ENCODE measurements at places on chromosomes 13 and 19.

GRCh38 chr19:53903055-53903680, 5.9 kb upstream of the CACNG7 start:
- DNase-seq, result no peak

DNA sequence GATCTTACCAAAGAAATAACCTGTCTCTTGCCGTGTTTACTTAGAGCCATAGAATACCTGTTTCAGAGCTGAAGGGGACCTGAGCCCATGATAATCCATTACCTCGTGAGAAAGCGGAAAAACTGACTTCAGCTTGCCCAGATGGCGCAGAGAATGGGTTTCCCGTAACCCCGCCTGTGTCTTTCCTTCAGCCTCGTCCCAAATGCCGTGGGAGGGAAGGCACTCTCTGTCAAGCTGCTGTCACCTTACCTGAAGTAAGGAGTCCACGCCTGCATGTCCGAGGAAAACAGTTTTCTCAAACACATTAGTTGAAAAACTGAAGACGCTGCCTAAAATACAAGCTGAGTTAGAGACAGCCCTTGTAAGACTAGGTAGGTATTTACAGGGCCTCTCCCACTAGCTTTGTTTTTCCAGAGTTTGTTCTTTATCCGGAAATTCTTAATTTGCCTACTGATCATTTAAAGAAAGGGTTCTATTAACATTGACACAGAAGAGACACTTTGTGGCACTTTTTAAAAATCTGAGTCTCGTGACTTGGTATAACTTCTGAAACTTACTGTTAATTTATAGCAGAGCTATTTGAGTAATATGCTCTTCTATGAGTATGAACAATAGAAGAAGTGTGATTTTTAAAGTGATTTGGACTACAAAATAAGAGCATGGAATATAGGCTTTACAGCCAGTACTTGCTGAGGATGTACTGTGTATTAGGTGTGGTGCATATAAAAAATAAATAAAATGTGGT, 1.3 kb upstream of the INTS6 start:
- DNase-seq, result no peak

DNA sequence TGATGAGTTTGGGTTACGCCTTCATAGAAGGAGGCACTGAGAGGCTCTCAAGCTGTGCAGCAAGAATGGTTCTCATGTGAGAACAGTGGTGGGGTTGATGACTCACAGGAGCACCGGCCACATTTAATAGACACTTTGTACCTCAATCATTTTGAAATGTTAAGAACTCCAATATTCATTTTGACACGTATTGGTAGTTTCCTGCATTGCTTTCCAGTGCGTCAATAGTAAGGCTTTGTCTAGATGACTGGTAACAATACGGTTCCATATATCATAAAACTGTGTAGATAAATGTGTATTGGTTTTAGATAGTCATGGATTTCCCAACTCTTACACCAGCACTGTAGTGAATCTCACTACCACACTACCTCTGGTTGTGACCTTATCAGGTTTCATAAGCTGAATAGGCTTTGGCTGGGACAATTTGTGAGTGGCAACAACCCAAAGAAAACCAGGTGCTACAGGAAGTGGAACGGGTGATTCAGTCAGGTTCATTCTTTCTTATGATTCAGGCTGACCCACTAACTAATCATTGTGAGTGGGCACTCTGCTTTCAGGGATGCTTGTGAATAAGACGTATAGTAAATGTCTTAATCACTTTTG, 362.6 kb downstream of the KLF5 start:
- no peak for DNase-seq

- no peak for DNase-seq
Measured at GRCh38 chr13:51848674-51849073, 3.7 kb upstream of the TMEM272 start.

DNA sequence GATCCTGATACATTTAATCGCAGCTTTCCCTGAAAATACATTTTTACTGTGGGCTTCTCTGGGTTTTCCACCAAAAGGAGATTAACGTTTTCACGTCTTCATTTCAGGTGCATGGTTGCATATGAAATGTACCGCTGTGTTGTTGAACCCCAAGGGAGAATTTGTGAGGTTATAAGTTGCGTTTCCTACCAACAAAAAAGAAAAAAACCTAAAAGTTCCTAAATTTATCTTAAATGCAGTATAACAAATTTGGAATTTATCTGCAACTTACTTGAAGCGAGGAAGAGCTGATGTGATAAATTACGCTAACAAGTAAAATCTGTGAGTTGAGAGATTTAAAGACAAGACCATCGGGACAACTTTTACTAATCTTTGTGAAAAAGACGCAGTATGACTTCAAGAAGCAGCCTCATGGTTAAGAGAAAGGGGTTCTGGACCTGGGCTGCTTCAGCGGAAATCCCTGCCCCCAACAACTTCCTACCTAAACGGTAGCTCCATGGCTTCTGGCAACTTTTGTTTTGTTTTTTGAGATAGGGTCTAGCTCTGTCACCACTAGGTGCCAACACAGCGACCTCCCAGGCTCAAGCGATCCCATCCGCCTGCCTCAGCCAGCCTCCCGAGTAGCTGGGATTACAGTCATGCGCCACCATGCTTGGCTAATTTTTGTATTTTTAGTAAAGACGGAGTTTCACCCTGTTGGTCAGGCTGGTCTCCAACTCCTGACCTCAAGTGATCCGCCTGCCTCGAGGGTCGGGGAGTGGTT, 958 bp upstream of the OBI1 start:
- DNase-seq, result no peak

DNA sequence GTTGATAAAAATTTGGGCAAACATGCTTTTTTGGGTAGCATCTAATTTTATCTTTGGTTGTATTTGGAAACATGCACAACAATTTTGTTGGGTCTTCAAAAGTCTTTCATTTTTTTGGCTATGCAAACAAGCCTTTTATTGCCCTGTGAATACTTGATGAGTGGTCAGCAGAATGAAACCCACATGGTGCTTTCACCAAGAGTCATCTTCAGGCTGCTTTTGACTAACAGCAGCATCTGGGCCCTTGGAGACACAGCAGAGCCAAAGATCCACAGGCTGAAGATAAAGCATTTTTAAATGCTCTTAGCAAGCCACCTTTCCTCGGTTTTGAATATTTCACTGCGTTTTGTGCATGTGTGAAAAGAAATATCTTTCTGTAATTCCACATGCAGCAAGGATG, 154.9 kb downstream of the FGF9 start:
- DNase-seq, result no peak
